Natural killer cell (primary cell): ENCODE measurements at places on chromosomes 5 and 9. TPM values are rescaled to one million over a fixed set of nuclear protein-coding genes. Genes with fewer than 3 reads are reported as not detected.
A peak's percentile ranks its signal among the peaks of the same experiment; 100 is the strongest.

GRCh38 chr5:105168806-105169205, 1606.2 kb upstream of the NUDT12 start:
- DNase-seq, result no peak
- H3K4me3 ChIP-seq, result no peak overlapping the region
- H3K4me1 ChIP-seq, result no peaks in the 10 kb centered on the region
- no peaks in the 10 kb centered on the region for H3K27me3 ChIP-seq

DNA sequence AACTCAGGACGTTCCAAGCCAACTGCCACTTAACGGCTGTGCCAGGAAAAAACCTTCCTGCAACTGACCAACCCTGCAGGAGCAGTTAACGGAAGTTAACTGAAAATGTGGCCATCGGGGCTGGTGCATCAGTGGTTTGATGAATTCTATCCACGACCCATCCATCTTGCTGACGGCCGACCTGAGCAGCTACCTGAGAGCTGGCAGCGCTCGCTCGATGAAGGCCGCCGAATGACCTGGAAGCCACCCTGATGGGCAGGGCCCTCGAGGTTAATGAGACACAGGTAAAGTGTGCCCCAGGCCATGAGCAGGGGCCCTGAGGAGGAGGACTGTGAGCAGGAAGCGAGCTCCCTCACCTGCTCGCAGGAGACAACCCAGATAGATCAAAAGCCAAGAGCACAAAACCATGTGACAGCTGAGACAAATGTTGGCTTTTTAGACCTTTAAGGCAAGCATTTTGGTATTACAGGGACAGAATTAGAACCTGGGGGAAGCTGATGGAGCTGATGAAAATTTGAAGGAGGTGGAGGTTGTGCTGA, 35.3 kb upstream of the FLT4 start:
- H3K4me3 ChIP-seq, result no peak overlapping the region
- no peaks in the 10 kb centered on the region for H3K27me3 ChIP-seq
- H3K27ac ChIP-seq, result no peak overlapping the region
- no peaks in the 10 kb centered on the region for H3K36me3 ChIP-seq

GRCh38 chr5:89769975-89770374, 639.6 kb downstream of the CETN3 start:
- no peaks in the 10 kb centered on the region for H3K27me3 ChIP-seq
- no peaks in the 10 kb centered on the region for H3K36me3 ChIP-seq
- H3K4me1 ChIP-seq, result no peaks in the 10 kb centered on the region
- no peak overlapping the region for H3K4me3 ChIP-seq
- no peak overlapping the region for H3K27ac ChIP-seq

DNA sequence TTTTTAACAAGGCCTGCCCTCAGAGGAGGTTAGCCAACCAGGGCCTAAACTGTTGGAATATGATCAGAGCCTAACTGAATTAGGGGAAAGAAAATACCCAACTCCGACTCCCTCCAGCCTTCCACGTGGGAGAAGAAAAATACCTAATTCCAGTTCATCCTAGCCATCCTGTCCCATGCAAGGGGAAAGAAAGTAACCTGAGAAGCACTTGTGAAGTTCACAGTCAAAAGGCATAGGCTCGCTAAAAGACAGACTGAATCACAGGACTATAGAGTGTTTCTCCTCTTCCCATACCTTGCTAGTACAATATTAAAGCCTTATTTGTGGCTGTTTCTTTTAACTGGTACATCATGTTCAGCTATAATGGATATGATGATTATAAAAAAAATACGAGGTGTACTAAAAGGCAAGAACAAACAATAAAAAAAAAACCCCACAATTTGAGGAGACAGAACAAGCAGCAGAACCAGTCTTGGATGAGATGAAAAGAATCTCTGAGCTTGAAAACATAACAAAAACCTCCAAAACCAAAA, 18.0 kb upstream of the ATP10B start:
- H3K36me3 ChIP-seq, result no peaks in the 10 kb centered on the region
- H3K27me3 ChIP-seq, result no peaks in the 10 kb centered on the region
- H3K27ac ChIP-seq, result no peak overlapping the region
- no peaks in the 10 kb centered on the region for H3K4me1 ChIP-seq

DNA sequence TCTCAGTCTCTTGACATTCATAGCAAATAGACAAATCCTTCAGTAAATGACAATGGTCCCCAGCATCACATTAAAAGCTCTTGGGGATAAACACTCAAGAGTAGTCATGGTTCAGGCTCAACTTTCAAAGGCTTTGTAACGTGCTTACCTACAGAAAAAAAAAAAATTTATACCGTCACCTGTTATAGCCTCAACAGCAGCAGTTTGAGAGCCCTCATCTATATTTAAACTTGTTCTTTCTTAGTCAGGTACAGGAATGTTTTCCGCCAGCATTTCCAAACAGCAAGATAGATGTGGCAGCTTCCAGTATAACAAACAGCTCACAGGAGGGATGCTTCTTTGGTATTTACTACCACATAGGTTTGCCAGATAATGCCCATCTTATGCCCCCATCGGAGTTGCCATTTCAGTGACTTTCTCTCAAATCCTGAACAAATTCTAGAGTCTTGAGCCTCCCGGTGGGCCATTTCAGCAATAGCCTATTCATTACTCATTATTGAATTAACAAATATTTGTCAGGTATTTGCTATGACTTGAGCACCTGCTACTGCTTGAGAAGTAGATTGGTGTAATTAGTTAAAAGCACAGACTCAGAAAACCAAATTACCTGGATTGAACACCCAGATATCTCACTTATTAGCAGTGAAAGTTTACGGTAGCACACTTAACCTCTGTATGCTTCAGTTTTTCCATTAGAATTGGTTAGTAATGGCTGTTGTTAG, 470.0 kb downstream of the EBF1 start:
- no peaks in the 10 kb centered on the region for H3K36me3 ChIP-seq
- no peak overlapping the region for H3K4me3 ChIP-seq
- H3K27me3 ChIP-seq, result no peaks in the 10 kb centered on the region
- no peaks in the 10 kb centered on the region for H3K4me1 ChIP-seq

GRCh38 chr9:116312221-116312620, 158.6 kb downstream of the PAPPA start:
- H3K36me3 ChIP-seq, result no peaks in the 10 kb centered on the region
- DNase-seq, result no peak
- H3K27ac ChIP-seq, result no peak overlapping the region
- H3K27me3 ChIP-seq, result no peaks in the 10 kb centered on the region

DNA sequence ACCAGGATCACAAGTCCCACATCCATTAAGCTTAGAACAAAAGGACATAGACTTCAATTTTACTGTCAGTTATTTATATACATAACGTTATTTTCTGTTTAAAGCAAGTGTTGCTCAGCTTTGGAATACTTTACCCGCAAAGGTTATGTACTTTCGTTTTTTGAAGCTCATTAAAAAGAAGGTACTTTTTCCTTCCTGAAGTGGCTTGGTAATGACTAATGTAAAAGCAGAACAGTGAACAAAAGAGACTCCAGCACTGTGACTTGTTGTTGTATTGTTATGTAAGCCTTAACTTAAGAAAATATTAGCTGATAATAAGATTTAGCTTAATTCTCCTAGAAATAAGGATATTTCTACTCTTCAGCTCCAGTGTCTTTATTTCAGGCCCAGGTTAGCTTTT, 97.3 kb upstream of the SLCO6A1 start:
- no peak overlapping the region for H3K4me3 ChIP-seq
- DNase-seq, result no peak
- H3K36me3 ChIP-seq, result no peaks in the 10 kb centered on the region

DNA sequence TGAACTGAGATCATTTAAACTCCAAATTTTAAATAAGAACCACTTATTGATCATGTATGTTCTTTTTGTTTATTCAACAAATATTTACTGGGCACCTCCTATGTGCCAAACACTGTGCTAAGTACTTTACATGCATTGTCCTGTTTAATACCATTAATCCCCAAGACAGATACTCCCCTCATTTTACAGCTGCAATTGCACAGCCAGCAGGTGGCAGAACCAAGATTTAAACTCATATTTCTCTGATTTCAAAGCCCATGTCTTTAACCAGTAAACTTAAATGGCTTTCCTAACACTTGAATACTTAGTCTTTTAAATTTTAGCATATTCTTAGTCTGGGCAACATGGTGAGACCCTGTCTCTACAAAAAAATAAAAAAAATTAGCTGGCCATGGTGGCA, 43.4 kb upstream of the KIAA1958 start:
- no peak overlapping the region for H3K27ac ChIP-seq
- H3K27me3 ChIP-seq, result no peaks in the 10 kb centered on the region
- no peaks in the 10 kb centered on the region for H3K36me3 ChIP-seq
- no peaks in the 10 kb centered on the region for H3K4me1 ChIP-seq

- no peak overlapping the region for H3K4me3 ChIP-seq
- H3K36me3 ChIP-seq, result no peaks in the 10 kb centered on the region
- H3K27me3 ChIP-seq, result no peaks in the 10 kb centered on the region
- peak; percentile 24 for DNase-seq
- peak overlapping the region; percentile 68 for H3K27ac ChIP-seq
- H3K4me1 ChIP-seq, result peaks cover 5% of the 10 kb centered on the region
Observed at GRCh38 chr5:143433670-143434069, 30.2 kb upstream of the NR3C1 start.

DNA sequence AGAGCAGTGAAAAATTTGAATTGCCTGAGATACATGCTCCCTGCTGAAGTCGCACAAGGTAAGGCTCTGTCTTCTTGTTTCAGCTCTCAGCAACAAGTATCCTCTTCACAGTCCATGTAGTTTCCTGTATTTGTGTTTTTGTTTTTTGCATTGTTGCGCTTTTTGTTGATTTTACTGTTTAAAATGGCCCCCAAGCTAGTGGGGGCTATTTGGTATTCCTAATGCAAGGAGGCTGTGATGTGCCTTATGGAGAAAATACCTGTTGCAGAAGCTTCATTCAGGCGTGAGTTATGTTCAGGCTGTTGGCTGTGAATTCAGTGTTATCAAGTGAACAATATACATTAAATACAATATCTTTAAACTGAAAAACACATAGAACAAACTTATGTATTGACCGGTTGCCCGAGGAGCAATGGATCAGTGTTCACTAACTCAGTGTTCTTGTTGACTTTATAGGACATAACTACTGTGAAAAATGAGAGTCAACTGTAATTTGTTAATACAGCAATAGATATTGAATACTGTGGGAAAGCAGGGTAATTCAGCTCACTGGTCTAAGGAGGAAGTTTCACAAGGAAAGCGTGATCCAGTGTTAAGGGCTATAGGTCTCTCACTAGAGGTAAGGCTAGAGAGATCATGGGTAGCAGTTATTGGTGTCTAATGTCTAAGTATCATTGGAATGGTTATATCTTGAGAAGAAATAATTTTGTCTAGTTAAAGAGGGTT, 150.5 kb downstream of the GCNT1 start:
- no peaks in the 10 kb centered on the region for H3K36me3 ChIP-seq

- H3K4me3 ChIP-seq, result no peak overlapping the region
Observed at GRCh38 chr9:73844135-73844534, 653.0 kb upstream of the RORB start.

GRCh38 chr9:87710443-87710842, 15.5 kb upstream of the CTSL start:
- H3K36me3 ChIP-seq, result no peaks in the 10 kb centered on the region
- H3K27me3 ChIP-seq, result no peaks in the 10 kb centered on the region
- no peaks in the 10 kb centered on the region for H3K4me1 ChIP-seq

DNA sequence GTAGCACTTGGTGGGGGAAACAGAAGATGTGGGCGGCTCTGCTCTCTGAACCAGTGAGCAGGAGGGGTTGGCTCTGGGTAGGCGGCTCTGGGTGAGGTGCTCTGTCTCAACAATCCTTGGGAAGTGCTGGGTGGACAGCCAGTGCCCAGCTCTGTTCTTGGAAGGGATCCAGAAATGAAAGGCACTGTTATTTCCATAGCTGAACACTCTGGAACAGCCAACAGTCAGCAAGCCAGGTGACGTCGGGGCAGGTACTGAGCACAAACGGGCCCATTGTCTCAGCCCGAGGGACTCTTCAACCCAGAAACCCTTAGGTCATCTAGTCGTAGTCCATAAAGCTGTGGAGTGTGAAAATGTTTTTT, 36.3 kb downstream of the OLFM1 start:
- no peak overlapping the region for H3K4me3 ChIP-seq
- no peaks in the 10 kb centered on the region for H3K4me1 ChIP-seq
- no peaks in the 10 kb centered on the region for H3K27me3 ChIP-seq
- no peaks in the 10 kb centered on the region for H3K36me3 ChIP-seq
- no peak overlapping the region for H3K27ac ChIP-seq

DNA sequence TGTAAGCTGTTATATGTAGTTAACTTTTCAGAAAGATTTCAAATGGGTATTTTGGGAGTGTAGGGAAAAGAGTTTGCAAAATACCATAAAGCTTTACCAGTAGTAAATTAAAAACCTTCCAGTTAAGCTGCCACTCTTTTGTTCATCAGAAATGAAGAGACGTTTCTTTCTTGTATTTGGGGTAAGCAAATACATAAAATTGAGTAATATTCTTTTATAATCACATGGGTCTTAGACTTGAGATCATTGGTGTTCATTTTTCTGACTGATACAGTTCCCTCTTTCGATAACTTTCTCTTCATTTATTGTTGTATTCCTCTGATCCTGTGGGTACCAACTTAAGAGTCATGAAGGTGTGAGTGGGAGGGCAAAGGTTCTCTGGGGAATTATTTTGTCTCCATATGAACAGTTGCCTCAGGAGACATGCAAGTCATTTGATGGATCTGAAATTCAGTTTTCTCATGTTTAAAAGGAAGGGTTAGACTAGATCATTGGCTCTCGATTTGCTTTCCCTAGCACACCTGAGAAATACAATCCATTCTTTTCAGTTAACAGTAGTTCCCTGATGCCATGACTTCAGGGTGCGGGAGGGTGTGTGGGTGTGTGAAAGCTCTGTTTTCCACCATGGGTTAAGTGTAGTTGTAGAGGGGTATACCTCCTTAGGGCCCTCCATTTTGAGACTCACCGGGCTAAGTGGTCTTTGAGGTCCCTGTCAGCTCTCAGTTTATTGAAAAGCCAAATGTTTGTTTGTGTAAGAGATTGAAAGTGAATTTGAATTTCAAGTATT, 47.7 kb downstream of the CNTRL start:
- no peaks in the 10 kb centered on the region for H3K27me3 ChIP-seq
- peaks cover 3% of the 10 kb centered on the region for H3K4me1 ChIP-seq
- peaks cover 26% of the 10 kb centered on the region for H3K36me3 ChIP-seq
- no peak for DNase-seq
- peak overlapping the region; percentile 46 for H3K4me3 ChIP-seq
- peak overlapping the region; percentile 44 for H3K27ac ChIP-seq

- H3K4me1 ChIP-seq, result no peaks in the 10 kb centered on the region
- no peak for DNase-seq
- H3K36me3 ChIP-seq, result peaks cover 28% of the 10 kb centered on the region
- no peaks in the 10 kb centered on the region for H3K27me3 ChIP-seq
Observed at GRCh38 chr5:180251141-180251540, 40.7 kb downstream of the MAPK9 start.

The GMCL2 gene
- total RNA-seq, result not detected

The MEIKIN gene
- not detected for total RNA-seq

The EIF4EBP3 gene
- total RNA-seq, result 5.8 TPM

The TMEM171 gene
- total RNA-seq, result 2.1 TPM

The MARCHF11 gene
- not detected for total RNA-seq

The TMEM174 gene
- total RNA-seq, result not detected

The SLC4A9 gene
- total RNA-seq, result not detected

The FBP2 gene
- not detected for total RNA-seq

The SPATA31C1 gene
- not detected for total RNA-seq

The SH3GL2 gene
- not detected for total RNA-seq
